AG09319 (cell line): ENCODE measurements at places on chromosomes 1 and 21.

DNA sequence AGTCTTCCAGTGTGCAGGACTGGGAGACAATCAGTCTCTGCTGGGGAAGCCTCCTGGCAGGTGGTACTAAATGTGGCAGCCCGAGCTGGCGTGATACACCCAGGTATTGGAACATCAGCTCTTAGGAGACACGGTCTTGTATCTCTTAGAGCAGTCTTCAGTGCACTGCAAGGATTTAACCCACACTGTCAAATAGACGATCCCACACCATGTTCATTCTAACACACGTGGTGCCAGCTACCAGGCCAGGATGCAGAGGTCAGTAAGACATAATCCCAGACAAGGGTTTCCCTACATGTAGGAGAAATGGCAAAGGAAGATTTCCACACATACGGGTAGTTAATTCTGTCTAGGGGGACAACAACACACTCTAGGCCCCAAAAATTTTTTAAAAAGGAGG lies 8.7 kb downstream of the TRIM11 start:
- DNase-seq: no peak

- DNase-seq: no peak
Measured at GRCh38 chr21:35521293-35521692, 472.2 kb upstream of the RUNX1 start.

GRCh38 chr1:40851643-40852042 lies 10.5 kb downstream of the CITED4 start:
- no peak for DNase-seq

GRCh38 chr1:23500466-23500865 lies 16.5 kb upstream of the ASAP3 start:
- DNase-seq: no peak

- DNase-seq: no peak
Measured at GRCh38 chr21:40153351-40153750, 286.1 kb downstream of the PCP4 start.

GRCh38 chr1:156491151-156491949 lies 9.2 kb downstream of the MEF2D start:
- no peak for DNase-seq

DNA sequence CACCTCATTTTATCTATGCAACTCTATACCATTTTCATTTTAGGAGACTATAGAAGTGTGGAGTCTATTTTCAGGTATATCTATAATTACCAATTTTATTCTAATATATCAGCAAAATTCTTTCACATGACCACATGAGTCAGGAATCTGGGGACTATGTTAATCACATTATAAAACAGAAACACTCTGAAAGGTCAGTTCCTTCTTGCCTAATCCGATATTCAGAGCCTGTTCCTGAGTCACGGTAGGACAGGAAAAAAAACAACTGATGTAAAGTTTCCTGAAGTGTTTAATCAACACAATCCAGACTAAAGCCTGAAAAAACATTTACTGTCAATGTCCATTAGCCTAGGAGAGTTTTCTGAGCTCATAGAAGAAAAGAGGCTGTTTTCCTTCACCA lies 1902.3 kb downstream of the NCAM2 start:
- DNase-seq: no peak

DNA sequence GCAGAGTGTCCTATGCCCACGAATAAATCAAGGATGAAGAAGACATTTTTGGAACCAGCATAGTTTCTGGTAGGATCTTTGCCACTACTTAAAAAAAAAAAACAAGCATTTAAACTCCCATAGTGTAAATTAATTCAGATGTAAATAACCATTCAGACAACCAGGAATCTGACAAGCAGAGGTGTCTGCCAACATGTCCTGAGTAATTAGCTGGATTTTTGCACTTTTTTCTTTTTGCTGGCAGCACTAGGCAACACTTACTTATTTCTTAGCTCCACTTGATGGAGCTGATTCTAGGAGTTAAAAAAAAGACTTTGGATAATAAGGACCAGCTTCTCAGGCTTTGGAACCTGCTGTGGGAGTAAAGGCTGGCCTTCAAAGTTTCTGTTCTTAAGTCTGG lies 27.6 kb upstream of the CNIH3 start:
- DNase-seq: no peak

DNA sequence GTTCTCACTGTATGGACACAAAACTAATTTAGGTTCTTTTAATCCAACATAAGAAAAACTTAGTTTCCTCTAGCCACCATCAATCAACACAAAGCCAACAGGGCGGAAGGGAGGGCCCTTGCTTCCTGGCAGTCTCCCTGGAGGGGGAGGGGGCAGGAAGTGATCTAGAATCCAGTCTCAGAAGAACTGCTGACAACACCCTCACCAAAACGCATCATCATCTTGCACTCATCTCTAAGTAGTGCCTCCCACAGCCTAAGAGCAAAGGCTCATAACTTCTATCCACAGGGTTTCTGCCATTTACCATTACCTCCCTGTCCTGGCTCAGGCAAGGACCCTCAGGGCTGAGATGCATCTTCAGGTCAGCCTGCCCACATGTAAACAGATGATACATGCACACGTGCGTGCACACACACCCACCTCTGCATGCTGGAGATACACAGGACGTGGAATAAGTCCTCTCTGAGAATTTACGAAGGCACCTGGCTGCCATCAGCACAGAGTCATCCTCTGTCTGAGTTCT lies 20.5 kb downstream of the HIVEP3 start:
- no peak for DNase-seq

GRCh38 chr1:221921936-221922335 lies 180.0 kb upstream of the DUSP10 start:
- no peak for DNase-seq

- DNase-seq: no peak
Measured at GRCh38 chr1:228930479-228930957, 195.2 kb downstream of the RHOU start.

DNA sequence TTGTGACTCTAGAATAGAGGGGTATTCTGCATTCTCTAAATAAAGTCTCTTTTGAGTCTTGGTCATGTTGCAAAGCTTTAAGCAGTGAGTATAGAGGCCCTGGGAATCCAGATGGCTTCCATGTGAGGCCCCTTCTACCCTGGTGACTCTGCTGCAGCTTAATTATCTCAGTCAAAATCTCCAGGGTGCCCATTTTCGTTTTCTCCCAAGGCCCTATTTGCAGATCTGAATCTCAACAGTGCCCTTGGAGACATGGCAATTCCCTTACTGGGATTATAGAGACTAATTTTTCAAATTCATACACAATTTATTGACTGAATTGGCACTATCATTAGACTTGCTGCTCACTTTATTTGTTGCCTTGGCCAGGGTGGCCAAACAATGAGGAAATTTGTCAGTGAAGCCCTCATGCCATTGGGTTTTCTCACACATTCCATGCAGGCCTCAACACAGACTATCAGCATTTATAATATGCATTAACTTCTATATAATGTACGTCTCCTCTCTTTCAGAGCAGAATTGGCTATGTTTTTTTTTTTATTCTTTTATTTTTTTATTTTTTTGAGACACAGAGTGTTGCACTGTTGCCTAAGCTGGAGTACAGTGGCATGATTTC lies 35.1 kb downstream of the PROX1 start:
- DNase-seq: no peak

GRCh38 chr1:153630384-153630783 lies 2.1 kb downstream of the S100A1 start:
- no peak for DNase-seq

DNA sequence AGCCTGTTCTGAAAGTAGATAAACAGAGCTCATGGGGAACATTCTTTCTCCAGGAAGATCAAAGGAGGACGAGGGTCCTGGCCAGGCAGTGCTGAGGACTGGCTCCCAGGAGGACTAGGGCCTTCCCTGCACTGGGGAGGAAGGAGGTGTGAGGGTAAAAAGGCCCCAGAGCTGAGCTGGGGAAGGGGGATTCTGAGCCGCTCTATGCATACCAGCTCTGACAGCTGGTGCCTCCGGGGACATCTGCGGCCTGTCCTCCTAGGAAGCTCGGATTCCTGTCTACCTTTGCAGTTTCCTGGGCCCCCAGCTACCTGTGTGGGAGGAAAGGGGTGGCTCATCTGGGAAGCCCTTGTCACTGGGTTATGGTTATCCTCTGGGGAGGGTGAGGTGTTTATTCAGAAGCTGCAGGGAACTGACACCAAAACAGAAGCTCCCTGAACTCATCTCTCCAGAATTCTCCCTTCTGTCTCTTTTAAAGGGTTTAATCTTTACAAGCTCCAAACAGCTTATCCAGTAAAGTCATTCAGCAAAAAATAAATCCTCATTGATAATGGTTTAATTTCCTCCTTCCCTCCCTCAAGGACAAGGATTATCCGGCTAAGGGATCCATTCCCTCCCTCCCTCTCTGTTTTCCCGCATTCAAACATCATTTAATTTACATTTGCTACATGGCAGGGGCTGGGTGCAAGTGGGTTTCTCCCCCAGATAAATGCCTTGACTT lies 31.0 kb downstream of the NENF start:
- DNase-seq: no peak

GRCh38 chr1:205748403-205749233 lies 1.4 kb downstream of the NUCKS1 start:
- DNase-seq: peak; percentile 29

DNA sequence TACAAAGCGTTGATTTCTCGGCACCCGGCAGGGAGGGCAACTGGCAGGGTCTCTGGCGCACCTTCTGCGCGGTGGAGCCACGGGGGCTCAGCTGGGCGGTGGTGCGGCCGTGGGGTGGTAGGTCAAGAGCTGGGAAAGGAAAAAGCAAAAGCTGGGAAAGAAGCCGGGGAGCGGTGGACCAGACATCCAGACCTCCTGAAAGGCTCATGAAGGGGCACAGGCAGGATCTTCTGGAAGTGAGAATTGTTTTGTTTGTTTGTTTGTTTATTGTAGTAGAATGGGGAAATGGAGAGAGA lies 7.2 kb upstream of the RNU1-1 start:
- DNase-seq: no peak

DNA sequence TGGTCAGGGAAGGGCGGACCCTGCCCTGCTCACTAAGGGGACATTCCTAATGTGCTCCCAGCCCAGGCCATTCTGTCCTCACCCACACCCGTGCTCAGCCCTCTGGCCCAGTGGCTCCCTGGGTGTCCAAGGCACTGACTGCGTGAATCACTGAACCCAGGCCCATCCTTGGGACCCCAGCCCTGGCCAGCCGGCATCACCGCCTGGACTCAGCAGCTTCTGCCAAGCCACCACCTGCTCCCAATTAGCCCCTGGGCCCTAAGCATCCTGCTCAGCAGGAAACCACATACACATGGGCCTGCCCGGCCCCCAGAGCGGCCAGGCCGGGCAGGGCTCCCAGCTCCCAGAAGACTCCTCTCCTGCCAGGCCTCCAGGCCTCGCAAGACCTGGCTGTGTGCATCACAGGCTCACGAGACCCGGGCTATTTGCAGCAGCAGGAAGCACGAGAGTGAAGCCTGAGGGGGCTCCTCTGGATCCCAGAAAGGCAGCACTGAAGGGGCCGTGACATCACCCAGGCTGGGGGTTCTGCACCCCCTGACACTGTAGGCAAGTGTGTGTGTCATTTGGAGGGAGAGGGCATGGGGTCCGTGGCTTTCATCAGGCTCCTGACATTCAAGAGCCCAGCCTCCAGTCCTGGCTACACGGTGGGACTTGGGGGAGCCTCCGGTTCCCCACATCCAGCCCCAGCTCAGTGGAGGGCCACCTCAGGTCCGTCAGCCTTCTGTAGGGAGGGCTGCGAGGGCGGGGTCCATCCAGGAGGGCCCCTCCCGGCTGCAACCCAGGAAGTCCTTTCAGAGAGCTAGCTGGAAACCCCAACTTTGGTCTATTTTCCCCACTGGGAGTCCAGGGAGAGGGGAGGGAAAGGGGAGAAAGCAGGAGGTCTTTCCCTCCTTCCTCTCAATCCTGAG lies 1.6 kb downstream of the MFAP2 start:
- peak; percentile 92 for DNase-seq

GRCh38 chr1:86757272-86757984 lies 53.1 kb downstream of the SH3GLB1 start:
- peak; percentile 40 for DNase-seq

- no peak for DNase-seq
Measured at GRCh38 chr1:195606483-195606882, 1001.8 kb downstream of the KCNT2 start.

DNA sequence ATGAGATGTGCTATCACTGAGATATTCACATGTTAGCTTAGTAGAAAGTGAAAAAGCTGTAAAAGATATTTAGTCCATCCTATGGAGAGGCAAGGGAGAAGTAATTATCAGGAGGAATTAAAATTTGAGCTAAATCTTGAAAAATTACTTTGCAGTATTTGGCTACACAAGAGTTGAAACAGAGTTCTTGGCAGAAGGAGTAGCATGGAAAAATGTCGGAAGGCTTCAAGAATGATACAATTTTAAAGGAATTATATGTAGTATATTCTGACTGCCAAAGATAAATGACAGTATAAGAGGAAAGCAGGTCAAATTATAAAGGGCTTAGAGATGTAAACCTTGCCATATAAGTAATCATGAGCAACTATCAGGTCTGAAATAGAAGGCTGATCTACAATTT lies 518.9 kb downstream of the BRINP3 start:
- no peak for DNase-seq

- no peak for DNase-seq
Measured at GRCh38 chr1:53449021-53449420, 10.2 kb upstream of the DMRTB1 start.

GRCh38 chr1:151158326-151158725 lies 1.9 kb downstream of the TNFAIP8L2 start:
- no peak for DNase-seq

- no peak for DNase-seq
Measured at GRCh38 chr1:223198628-223198965, 55.5 kb upstream of the TLR5 start.

DNA sequence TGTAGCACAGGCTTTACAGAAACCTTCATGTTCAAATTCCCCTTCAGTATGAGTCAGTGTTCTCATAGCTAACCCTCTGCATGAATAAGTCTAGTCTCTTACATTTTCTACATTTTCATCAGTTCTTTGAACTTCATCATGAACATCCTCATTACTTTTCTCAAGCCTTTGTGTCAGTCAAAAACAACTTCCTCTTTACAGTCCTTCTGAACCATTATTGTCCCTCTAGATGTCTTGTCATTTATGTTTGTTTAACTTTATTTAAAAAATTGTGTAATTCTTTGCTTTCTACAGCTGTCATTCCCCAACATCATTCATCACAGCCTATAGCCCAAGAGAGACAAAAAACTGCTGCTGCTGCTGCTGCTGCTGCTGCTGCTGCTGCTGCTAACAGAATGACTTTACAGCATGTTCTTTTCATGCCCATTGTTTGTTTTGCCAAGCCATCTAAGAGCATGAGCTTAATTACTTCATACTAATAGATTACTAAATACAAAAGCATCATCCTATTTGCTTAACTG lies 133.1 kb downstream of the LRRC40 start:
- DNase-seq: no peak

GRCh38 chr1:239357867-239358266 lies 28.5 kb upstream of the CHRM3 start:
- DNase-seq: no peak

GRCh38 chr1:218242171-218242570 lies 42.9 kb upstream of the RRP15 start:
- no peak for DNase-seq

DNA sequence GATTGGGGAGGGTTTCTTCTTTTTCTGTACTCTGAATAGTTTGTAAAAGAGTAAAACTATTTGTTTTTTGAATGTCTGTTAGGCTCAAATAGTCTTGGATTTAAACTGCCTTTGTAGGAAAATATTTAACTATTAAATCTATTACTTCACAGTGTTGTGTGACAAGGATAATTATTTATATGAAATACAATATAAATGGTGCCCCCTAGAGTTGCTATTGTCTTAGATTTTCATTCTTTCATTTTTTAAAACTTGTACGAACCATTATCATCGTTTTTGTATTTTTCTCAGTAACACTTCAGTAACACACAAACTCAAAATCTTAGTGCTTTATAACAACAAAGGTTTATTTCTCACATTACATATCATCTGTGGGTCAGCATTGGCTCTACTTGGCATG lies 37.4 kb downstream of the C1orf185 start:
- DNase-seq: no peak

GRCh38 chr1:161298116-161298515 lies 11.7 kb downstream of the MPZ start:
- DNase-seq: no peak
